PC-9 (cell line): ENCODE measurements at places on chromosomes 2 and 18. TPM values are rescaled to one million over a fixed set of nuclear protein-coding genes. Genes with fewer than 3 reads are reported as not detected.
A peak's percentile ranks its signal among the peaks of the same experiment; 100 is the strongest.

GRCh38 chr2:36490749-36491148 is 107.2 kb downstream of the FEZ2 start:
- H3K36me3 ChIP-seq = peaks cover 12% of the 10 kb centered on the region; the same call in 1 of the 2 replicates
- H3K4me3 ChIP-seq = no peak overlapping the region
- DNase-seq = no peak

GRCh38 chr18:50659091-50660003 is 99.5 kb downstream of the MAPK4 start:
- H3K4me1 ChIP-seq = no peaks in the 10 kb centered on the region
- H3K27me3 ChIP-seq = no peaks in the 10 kb centered on the region
- no peak overlapping the region for H3K27ac ChIP-seq
- no peaks in the 10 kb centered on the region for H3K36me3 ChIP-seq
- no peak overlapping the region for H3K4me3 ChIP-seq

GRCh38 chr2:15159206-15159605 is 401.9 kb downstream of the NBAS start:
- H3K27me3 ChIP-seq = no peaks in the 10 kb centered on the region
- H3K4me3 ChIP-seq = no peak overlapping the region
- H3K27ac ChIP-seq = no peak overlapping the region
- H3K4me1 ChIP-seq = peaks cover 6% of the 10 kb centered on the region; the same call in 1 of the 2 replicates

- no peak overlapping the region for H3K27ac ChIP-seq
- H3K36me3 ChIP-seq = peaks cover 52% of the 10 kb centered on the region
- no peak for DNase-seq
- no peak overlapping the region for H3K4me3 ChIP-seq
- no peaks in the 10 kb centered on the region for H3K27me3 ChIP-seq
- H3K4me1 ChIP-seq = peaks cover 15% of the 10 kb centered on the region
Observed at GRCh38 chr2:112547333-112547732, 5.1 kb downstream of the POLR1B start.

- DNase-seq = no peak
- peaks cover 2% of the 10 kb centered on the region for H3K27me3 ChIP-seq
- no peaks in the 10 kb centered on the region for H3K36me3 ChIP-seq
- no peaks in the 10 kb centered on the region for H3K4me1 ChIP-seq
- no peak overlapping the region for H3K27ac ChIP-seq
Observed at GRCh38 chr18:11511434-11512095, 97.8 kb upstream of the SLC35G4 start.

GRCh38 chr18:57780706-57781347 is 22.3 kb downstream of the ATP8B1 start:
- peak; percentile 33 for DNase-seq
- H3K4me3 ChIP-seq = peak overlapping the region; percentile 37; the same call in 1 of the 2 replicates
- no peaks in the 10 kb centered on the region for H3K36me3 ChIP-seq
- no peaks in the 10 kb centered on the region for H3K27me3 ChIP-seq

DNA sequence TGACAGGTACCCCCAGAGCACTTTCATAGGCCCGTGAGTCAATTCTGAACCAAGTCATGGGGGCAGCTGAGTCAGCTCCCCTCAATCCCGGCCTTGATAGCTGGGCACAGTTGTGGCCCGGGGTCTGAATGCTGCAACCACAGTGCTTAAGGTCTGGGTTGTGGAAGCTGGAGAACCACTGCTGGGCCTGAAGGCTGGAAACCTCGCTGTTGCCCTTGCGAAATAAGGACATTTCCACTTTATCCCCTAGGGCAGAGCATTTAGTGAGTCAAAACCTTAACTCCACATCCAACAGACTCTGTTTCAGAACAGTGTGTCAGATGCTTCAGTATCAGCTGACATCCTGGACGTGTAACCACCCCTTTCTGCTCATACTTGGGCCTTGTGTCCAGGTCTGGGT is 58.6 kb downstream of the SP110 start:
- no peak overlapping the region for H3K27ac ChIP-seq
- no peak overlapping the region for H3K4me3 ChIP-seq
- no peak for DNase-seq
- no peaks in the 10 kb centered on the region for H3K36me3 ChIP-seq
- no peaks in the 10 kb centered on the region for H3K27me3 ChIP-seq

GRCh38 chr2:127343277-127343676 is 44.5 kb downstream of the MAP3K2 start:
- no peak overlapping the region for H3K4me3 ChIP-seq
- DNase-seq = no peak
- H3K4me1 ChIP-seq = no peaks in the 10 kb centered on the region
- no peaks in the 10 kb centered on the region for H3K27me3 ChIP-seq

- peaks cover 88% of the 10 kb centered on the region for H3K27me3 ChIP-seq
- no peaks in the 10 kb centered on the region for H3K4me1 ChIP-seq
- no peak for DNase-seq
- no peak overlapping the region for H3K27ac ChIP-seq
- H3K36me3 ChIP-seq = no peaks in the 10 kb centered on the region
- H3K4me3 ChIP-seq = no peak overlapping the region
Observed at GRCh38 chr2:238930216-238930615, 82.3 kb downstream of the TWIST2 start.

GRCh38 chr18:48164116-48164515 is 233.7 kb upstream of the SMAD2 start:
- no peak for DNase-seq
- no peak overlapping the region for H3K4me3 ChIP-seq
- H3K27ac ChIP-seq = no peak overlapping the region
- peaks cover 21% of the 10 kb centered on the region for H3K4me1 ChIP-seq
- H3K27me3 ChIP-seq = no peaks in the 10 kb centered on the region
- H3K36me3 ChIP-seq = no peaks in the 10 kb centered on the region

DNA sequence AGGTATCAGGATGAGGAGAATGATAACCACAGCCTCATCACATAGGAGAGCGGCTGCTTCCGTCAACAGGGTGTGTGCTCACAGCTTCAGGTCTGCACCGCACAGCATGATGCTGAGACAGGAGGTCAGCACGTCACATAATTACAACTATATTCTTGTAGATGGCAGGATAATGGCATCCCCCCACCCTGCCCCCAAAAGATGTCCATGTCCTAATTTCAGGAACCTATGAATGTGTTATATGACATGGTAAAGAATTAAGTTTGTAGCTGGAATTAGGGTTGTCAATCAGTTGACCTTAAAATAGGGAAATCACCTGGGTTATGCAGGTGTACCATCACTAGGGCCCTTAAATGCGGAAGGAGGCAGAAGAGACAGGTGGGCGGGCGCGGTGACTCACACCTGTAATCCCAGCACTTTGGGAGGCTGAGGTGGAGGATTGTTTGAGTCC is 73.9 kb downstream of the ARL4C start:
- H3K27me3 ChIP-seq = no peaks in the 10 kb centered on the region
- H3K4me1 ChIP-seq = peaks cover 71% of the 10 kb centered on the region
- no peaks in the 10 kb centered on the region for H3K36me3 ChIP-seq
- peak overlapping the region; percentile 63 for H3K27ac ChIP-seq
- no peak for DNase-seq
- H3K4me3 ChIP-seq = no peak overlapping the region

DNA sequence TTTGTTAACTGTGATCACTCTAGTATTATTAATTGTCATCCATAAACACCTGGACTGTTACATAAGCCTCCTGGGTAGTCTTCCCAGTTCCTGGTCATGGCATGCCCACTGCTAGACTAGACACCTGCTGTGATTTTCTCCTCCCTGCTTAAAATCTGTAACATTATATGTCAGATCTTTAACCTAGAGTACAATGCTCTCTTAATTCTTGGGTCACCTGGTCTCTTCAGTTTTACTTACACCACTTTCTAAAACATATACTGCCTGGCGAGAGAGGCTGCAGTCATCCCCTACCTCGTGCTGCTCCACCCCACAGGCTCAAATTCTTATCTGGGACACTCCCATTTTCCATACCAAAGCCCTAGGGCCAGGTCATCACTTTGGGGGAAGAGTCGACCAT is 161.3 kb downstream of the CDH2 start:
- H3K36me3 ChIP-seq = no peaks in the 10 kb centered on the region
- H3K4me1 ChIP-seq = peaks cover 7% of the 10 kb centered on the region; the same call in 1 of the 2 replicates
- no peaks in the 10 kb centered on the region for H3K27me3 ChIP-seq
- no peak overlapping the region for H3K27ac ChIP-seq

GRCh38 chr2:151472966-151473365 is 63.3 kb downstream of the RIF1 start:
- H3K4me1 ChIP-seq = no peaks in the 10 kb centered on the region
- no peaks in the 10 kb centered on the region for H3K27me3 ChIP-seq
- no peak overlapping the region for H3K4me3 ChIP-seq
- peaks cover 28% of the 10 kb centered on the region; the same call in 1 of the 2 replicates for H3K36me3 ChIP-seq
- no peak overlapping the region for H3K27ac ChIP-seq

DNA sequence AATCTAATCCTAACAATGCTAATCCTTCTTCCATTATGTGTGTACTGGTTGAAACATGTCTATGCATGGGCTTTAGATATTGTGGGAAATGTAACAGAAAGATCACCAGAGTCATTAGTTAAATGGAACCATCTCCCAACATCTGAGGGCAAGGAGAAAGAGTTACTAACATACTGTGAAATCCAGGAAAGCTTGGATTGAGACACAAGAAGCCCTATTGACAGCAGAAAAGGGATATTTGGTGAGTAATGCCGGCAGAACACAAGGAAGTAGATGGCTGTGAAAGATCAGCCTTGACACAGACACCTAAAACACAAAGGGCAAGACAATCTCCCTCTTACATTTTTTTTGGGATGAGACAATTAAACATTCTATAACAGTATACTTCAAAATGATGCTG is 28.5 kb upstream of the LAMA1 start:
- no peaks in the 10 kb centered on the region for H3K4me1 ChIP-seq
- no peaks in the 10 kb centered on the region for H3K36me3 ChIP-seq
- H3K27me3 ChIP-seq = peaks cover 18% of the 10 kb centered on the region
- no peak for DNase-seq

- no peak overlapping the region for H3K4me3 ChIP-seq
- no peaks in the 10 kb centered on the region; the same call in 1 of the 2 replicates for H3K27me3 ChIP-seq
- H3K36me3 ChIP-seq = no peaks in the 10 kb centered on the region
Observed at GRCh38 chr2:8086357-8086756, 595.5 kb upstream of the ID2 start.

DNA sequence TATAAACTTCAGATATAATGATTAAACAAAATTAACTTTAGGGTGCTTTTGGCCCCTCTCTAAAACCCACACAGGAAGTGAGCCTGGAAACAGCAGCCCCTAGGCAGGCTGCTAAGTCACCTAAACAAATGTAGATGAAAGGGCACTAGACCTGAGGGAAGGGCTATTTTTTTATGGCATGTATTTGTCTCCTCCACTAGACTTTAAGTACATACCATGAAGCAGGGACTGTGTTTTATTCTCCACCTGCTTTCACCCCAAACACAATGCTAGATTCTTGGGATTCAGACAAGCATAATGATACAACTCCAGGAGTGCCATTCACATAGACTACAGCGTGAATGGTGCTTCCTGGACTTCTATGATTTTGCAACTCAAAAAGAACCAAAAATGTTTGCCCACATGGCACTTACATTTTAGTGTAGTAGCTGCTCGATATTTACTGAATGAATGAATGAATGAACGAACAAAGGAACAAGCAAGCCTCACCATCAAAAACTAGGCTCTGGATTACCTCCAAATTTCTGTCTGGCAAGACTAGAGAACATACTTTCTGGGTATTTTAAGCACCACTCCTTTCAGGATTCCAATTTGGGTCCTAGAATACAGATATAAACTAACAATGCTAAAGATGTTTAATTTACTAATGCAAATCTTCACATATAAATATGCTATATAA is 10.1 kb downstream of the ATAD2B start:
- DNase-seq = no peak
- H3K27ac ChIP-seq = peak overlapping the region; percentile 74
- H3K27me3 ChIP-seq = no peaks in the 10 kb centered on the region
- peaks cover 26% of the 10 kb centered on the region for H3K4me1 ChIP-seq
- H3K4me3 ChIP-seq = 0 out of 2 replicates have a peak overlapping the region, but pooled peaks have one; percentile 1
- no peaks in the 10 kb centered on the region for H3K36me3 ChIP-seq

GRCh38 chr2:197920592-197921201 is 116.3 kb downstream of the PLCL1 start:
- H3K27me3 ChIP-seq = no peaks in the 10 kb centered on the region
- no peaks in the 10 kb centered on the region for H3K36me3 ChIP-seq
- no peaks in the 10 kb centered on the region for H3K4me1 ChIP-seq
- no peak for DNase-seq
- H3K4me3 ChIP-seq = no peak overlapping the region
- H3K27ac ChIP-seq = no peak overlapping the region

DNA sequence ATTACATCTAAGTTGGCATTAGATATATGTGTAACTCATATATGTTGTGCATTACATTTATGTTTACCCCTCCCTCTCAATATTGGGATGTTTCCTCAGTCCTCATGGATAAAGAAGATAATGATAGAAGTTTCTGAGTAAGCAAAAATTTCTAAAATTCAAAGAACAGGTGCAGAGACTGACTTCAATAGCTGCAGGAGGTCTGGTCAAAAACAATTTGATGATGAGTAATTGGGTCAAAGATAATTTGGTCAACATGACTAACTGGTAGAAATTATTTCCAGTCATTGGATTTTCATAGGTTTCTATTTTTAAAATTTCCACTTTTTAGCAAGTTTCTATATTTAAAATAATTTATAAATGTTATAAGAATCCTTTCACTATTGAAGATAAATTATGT is 1130.9 kb upstream of the SLC39A10 start:
- no peak for DNase-seq
- H3K27ac ChIP-seq = no peak overlapping the region
- no peaks in the 10 kb centered on the region for H3K36me3 ChIP-seq
- no peaks in the 10 kb centered on the region for H3K4me1 ChIP-seq

- no peak for DNase-seq
- no peak overlapping the region for H3K4me3 ChIP-seq
- no peaks in the 10 kb centered on the region for H3K36me3 ChIP-seq
- no peak overlapping the region for H3K27ac ChIP-seq
- no peaks in the 10 kb centered on the region for H3K27me3 ChIP-seq
Observed at GRCh38 chr2:50647381-50647780, 384.6 kb downstream of the NRXN1 start.

Gene SRD5A2
- not detected in 2 replicates for total RNA-seq

Gene ATP6V1C2
- total RNA-seq = not detected in 2 replicates

Gene RGPD3
- total RNA-seq = 0.09 TPM in 1 of 2 replicates, not detected in the other

Gene DOK6
- not detected in 2 replicates for total RNA-seq
